GM23338 (cell line): ENCODE measurements at places on chromosomes 4 and X. TPM values are rescaled to one million over a fixed set of nuclear protein-coding genes. Genes with fewer than 3 reads are reported as not detected.

The RASL11B gene
- 97.0 and 100.0 TPM in 2 replicates for total RNA-seq

The GAGE1 gene
- total RNA-seq = not detected in 2 replicates

The CYSLTR1 gene
- total RNA-seq = not detected in 2 replicates

The GAB1 gene
- total RNA-seq = 18.4 and 32.6 TPM in 2 replicates

The SLC38A5 gene
- total RNA-seq = 47.0 and 47.7 TPM in 2 replicates
